ENCODE measurements at places on chromosomes 11 and 22.

DNA sequence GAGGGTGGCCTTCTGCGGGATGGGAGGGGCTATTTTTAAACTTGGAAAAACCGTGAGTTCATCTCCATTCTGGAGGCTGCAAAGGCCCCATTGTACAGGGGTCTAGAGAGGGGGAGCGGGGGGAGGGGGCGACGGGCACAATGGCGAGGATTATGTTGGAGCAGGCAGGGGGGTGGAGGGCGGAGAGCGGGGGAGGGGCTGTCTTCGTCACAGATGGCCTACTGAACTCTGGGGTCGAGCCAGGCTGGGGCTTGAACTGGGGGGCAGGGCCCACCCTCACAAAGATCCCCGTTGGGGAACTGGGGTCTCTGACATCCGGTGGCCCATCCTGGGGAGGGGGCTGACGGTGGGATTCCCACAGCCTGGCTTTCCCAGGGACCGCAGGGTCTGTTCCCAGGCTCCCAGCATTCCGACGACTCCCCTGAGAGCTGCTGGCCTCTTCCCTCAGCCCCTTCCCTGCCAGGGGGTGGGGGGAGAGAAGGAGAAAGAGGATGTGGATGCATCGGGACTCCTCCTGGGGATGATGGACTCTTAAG is 3.4 kb upstream of the MCAM start:
- DNase-seq: no peak

- DNase-seq: no peak
These were observed 81.5 kb downstream of the WT1 start for GRCh38 chr11:32353884-32354283.

GRCh38 chr11:117827521-117828511 is 3.3 kb upstream of the FXYD2 start:
- DNase-seq: no peak

- no peak for DNase-seq
These were observed 4.2 kb downstream of the HEPN1 start for GRCh38 chr11:124923296-124923695.

DNA sequence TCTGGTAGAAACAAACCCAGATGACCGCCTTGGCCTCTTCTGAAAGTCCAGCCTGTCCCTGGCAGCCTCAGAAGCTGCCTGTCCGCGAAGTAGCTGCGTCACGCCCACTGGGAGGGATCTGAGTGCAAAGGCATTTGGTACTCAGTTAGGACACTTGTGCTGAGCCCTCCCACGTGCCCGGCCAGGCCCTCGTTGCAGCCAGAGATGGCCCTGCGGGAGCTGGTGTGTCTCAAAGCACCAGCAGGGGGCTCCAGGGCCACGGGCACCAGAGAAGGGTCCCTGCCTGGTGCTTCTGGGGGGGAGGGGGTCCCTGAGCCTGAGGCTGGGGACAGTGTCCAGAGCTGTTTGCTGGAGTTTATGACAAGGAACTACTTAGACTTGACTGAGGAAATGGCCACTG is 5.8 kb downstream of the SELENOO start:
- DNase-seq: no peak

GRCh38 chr11:115518983-115519628 is 14.9 kb upstream of the CADM1 start:
- DNase-seq: no peak

DNA sequence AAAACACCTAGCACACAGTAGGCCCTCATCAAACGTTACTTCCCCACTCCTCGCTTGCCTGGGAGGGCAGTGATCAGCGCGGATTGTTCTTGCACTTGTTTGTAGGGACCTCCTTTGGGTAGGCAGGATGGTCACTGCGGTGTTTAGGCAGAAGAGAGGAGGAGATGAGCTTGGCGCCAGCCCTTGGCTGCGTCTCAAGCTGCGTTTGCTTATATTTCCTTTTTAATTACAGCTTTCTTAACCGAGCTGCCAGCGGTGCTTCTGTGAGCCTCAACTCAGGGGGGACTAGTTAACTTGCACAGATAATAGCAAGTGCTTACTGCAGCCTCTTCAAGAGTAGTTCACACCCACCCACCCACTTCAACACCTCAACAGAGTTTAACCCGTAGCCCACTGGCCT is 15.1 kb downstream of the IFT27 start:
- DNase-seq: no peak

GRCh38 chr11:373716-374551 is 4.6 kb downstream of the B4GALNT4 start:
- DNase-seq: no peak

DNA sequence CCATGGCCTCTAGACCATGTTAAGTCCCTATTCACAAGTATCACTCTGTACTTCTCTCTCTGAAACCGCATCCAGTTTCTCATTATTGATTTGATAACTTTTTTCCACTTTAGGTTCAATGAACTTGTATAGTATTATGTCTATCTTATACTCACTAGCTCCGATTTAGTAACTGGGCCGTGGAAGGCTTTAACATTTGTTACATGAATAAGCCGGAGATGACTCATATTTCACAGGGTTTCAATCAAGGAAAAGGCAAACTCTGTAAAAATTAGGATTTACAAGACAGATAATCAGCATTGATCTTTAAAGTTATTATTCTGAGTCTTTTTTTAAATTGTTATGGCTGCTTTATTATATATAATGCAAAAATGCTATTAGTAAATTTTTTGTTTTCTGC is 662.2 kb upstream of the CNTN5 start:
- no peak for DNase-seq

DNA sequence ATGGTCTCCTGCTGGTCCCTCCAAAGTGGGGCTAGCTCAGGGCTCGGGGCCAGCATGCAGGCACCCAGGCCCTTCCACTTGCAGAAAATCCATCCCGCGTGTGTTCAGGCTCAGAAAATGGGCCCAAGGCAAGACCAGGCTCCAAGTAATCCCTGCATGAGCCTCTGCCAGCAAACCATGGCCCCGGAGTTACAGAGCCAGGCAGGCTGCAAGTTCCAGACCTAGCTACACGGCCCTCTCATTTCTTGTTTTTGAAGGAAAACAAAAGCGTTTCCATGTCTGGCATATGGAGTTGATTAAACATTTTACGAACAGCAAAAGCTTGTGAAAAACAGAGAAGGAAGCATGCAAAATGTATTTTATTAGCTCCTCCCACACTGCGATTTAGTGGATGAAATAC is 29.7 kb downstream of the KIAA0930 start:
- DNase-seq: no peak

DNA sequence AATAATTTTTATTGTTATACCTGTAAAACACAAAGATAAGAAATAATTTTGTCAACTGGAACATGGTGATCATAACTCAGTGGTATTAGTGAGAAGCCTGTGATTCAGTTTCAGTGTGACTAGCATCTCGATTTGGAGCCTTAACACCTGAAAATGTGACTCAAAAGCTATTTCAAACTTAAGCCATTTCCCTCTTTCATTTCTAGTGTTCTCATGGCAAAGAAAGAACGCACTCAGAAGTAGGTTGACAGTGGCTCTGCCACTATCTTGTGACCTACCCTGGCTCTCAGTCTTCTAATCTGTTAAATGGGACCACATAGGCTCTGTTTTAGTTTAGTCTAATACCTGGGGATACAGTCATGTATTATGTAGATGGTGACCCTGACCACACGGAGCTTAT is 62.7 kb downstream of the ISX start:
- DNase-seq: no peak

DNA sequence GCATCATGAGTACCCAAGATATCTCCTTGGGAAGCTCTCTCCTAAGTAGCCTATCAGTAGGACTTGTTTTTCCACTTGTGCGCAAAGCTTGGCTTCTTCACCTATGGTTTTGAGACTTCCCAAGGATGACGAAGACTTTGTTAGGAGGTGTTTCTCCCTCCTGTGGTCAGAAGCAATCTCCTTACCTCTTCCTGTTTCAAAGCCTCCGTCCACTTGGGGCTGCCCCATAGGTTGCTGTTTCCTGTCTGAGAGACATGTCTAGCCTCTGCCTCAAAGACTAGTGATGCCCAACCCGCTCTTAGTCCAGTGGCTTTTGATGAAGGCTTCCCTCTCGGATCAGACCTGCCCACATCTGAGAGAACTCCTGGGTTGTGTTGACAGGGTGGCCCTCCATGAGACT is 92.9 kb downstream of the TRAF6 start:
- peak; percentile 28 for DNase-seq

DNA sequence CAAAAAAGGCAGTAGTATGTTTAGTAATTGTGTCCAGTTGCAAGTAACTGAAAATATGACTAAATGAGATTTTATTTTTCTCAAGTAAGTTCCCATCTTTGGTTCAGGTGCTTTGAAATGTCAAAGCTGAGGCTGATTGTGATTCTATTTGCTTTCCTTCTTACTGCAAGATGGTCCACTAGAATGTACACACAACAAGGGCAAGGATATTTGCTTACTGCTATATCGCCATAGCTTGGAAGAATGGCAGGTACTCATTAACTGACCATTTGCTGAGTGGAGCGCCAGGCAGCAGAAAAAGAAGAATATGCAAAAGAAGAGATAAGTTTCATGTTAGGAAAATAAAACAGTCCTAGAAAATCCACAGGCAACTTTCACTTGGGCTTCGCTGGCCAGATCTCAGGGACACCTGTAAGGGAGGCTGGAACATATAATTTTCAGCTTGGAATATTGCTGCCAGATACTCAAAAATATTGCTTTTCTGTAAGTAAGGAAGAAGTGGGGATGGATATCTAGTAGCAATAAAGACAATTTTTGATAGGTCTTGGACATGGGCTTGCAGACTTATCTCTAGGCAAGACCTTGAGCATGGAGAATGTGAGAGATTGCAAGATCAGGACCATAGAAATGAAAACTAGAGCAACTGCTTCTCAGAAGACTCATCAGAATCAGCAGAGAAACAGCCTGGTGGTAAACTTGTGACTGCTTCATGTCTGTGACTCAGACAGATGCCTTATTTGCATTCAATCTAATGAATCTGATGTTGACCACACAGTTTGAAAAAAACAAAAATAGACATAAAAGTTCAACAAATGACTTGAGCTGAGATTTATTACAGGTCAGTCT is 44.8 kb upstream of the OR9Q1 start:
- DNase-seq: no peak

GRCh38 chr11:105000797-105001196 is 22.2 kb downstream of the CASP5 start:
- DNase-seq: peak; percentile 42

DNA sequence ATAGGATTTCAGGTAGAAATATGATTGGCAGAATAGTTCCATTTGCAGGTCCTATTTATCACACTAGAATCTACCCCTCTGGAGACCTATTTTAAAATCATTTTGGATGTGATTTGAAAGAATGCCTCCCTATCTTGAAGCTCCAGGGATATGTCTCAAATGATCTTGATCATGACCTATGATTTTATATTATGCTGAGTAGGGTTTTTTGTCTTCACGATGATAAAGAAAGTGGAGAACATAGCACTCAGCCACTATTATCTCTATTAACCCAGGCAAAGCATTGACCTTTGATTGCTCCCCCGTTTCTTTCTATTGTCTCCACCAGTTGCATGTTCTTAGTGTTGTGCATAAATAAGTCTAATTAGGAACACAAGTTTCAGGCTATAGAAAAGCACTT is 307.9 kb downstream of the BLID start:
- no peak for DNase-seq

GRCh38 chr11:131824771-131825170 is 454.4 kb downstream of the NTM start:
- DNase-seq: no peak

GRCh38 chr11:102196351-102196750 is 86.1 kb downstream of the YAP1 start:
- DNase-seq: no peak

- no peak for DNase-seq
These were observed 266.4 kb downstream of the BUD13 start for GRCh38 chr11:116506263-116506825.

- DNase-seq: no peak
These were observed 16.7 kb downstream of the TMPRSS13 start for GRCh38 chr11:117912497-117912896.

GRCh38 chr11:69971741-69972140 is 106.4 kb upstream of the ANO1 start:
- DNase-seq: no peak

- no peak for DNase-seq
These were observed 8.4 kb upstream of the OR52J3 start for GRCh38 chr11:5037926-5038325.

DNA sequence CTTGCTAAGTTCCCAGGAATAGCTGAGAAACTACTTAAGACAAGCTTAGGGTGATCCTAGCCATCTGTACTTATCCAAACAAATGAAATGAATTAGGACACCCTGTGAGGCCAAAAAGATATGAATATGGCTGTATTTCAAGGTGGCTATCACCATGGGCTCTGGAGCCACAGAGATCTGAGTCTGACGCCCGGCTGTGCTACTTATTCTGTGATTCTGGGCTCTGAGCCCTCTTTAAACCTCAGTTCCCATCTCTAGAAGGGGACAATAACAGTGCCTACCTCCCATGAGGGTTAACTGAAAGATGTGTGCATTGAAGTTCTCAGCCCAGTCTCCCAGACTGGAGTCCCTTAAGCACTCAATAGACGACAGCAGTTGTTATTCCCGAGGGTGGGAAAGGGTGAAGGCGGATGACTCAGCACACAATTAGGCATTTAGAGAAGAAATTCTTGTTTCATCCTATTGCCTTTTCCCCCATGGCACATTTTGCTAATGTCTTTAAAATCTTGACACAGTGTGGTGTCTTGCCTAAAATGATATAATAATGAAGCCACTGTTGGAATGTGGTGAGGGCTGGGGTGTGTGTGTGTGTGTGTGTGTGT is 132.5 kb downstream of the ADAMTS15 start:
- DNase-seq: no peak

DNA sequence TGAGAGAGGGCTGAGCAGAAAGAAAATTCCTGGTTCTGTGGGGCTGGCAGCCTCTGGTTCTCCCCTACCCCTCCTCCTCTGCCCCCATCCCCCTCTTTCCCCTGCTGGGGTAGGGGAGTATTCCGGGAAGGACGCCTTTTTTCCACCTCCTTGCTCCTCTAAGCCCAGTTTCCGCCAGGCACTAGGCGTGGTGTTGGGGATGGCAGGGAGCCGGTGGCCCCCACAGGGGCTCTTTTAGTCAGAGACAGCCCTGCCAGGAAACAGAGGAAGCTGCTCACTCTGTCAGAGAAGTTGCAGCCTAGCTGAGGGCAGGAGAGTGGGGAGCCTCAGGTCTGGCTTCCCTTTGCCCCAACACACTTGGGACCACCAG is 15.6 kb upstream of the ARHGEF17 start:
- DNase-seq: no peak

- no peak for DNase-seq
These were observed 9.7 kb downstream of the ARHGAP1 start for GRCh38 chr11:46690702-46691101.

GRCh38 chr11:80097146-80097545 is 656.3 kb upstream of the TENM4 start:
- no peak for DNase-seq

- no peak for DNase-seq
These were observed 16.0 kb downstream of the USH1C start for GRCh38 chr11:17528181-17528691.

- DNase-seq: no peak
These were observed 96.6 kb downstream of the COMMD9 start for GRCh38 chr11:36192425-36193289.
